ENCODE measurements at places on chromosomes 1 and 21.

- no peak for DNase-seq
Observed at GRCh38 chr1:26994020-26994786, 711 bp downstream of the TRNP1 start.

- no peak for DNase-seq
Observed at GRCh38 chr1:199758626-199759255, 268.8 kb upstream of the NR5A2 start.

- DNase-seq = no peak
Observed at GRCh38 chr1:96309783-96310182, 411.8 kb upstream of the PTBP2 start.

- DNase-seq = no peak
Observed at GRCh38 chr1:42157667-42158066, 4.5 kb downstream of the GUCA2B start.

DNA sequence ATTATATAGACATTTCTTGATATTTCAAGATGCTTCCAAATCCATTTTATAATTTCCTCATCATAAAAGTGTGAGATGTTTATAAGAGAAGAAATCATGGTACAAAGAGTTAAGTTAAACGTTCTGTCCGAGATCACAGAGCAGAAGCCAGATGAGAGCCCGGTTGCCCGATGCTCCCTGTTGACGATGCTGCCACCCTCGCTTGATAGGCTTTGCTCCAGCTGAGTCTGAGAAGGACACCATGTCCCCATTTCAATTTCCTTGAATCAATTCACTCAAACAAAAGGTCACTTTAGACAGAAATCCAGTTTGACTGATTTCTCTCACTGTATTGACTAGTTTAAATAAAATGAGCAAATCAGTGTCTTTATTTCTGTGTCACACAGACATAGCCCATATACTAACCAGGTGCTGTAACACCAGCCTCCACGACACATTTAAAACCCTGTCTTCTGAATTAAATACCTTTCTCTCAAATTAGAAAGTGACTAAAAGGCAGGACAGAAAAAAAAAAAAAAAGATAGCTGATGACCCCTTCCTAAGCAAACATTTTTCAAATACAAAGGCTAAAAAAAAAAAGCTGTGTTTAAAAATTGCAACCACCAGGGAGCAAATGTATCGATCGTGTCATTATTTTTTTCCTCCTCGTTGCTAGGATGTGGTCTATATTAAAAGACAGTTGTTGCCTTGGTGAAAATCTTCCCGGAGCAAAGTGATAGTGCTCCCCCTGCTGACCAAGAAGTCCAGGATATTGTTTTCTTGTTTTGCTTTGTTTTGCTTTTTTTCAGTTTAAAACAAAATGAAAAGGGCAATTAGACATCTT is 35.2 kb downstream of the DNASE2B start:
- peak; percentile 57 for DNase-seq

DNA sequence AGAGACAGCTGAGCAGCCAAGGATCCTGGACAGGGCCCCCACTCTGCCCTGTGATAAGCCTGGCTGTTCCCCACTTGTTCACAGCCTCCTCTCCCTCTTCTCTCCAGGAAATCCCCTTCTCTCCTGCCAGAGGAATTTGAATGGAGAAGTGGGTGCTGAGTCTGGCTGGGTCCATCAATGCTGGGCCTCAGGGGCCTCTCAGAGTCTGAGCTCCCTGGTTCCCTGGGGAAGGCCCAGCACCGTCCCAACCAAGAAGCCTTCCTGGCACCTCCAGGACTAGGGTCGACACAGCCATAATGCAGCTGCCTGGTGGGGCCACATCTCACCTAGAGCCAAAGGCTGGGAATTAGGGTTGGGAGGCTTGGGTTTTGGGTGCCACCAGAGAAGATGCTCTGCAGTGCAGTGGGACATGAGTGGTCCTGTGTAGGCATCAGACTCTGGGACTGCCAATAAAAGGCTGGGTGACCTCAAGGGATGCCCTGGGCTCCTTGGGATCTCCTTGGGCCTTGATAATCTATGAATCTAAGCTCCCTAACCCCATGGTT is 2.5 kb downstream of the MYBPH start:
- no peak for DNase-seq

DNA sequence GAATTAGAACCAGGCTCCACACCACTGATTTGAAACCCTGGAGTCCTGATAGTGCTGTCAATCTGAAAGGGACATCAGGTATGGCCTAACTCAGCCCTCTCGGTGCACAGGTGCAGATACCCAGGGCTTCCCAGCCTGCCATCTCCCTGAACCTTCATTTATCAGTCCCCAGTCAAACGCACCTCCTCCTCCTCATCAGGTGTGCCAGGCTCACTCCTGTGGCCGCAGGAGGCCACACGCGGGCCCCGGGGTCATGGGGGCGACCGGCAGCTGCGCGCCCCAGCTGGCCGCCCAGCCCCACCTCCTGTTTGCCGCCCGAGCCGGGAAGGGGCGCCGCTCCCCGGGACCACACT is 572 bp downstream of the FUCA1 start:
- no peak for DNase-seq

- DNase-seq = peak; percentile 46
Observed at GRCh38 chr1:152517237-152517811, 3.0 kb downstream of the CRCT1 start.

DNA sequence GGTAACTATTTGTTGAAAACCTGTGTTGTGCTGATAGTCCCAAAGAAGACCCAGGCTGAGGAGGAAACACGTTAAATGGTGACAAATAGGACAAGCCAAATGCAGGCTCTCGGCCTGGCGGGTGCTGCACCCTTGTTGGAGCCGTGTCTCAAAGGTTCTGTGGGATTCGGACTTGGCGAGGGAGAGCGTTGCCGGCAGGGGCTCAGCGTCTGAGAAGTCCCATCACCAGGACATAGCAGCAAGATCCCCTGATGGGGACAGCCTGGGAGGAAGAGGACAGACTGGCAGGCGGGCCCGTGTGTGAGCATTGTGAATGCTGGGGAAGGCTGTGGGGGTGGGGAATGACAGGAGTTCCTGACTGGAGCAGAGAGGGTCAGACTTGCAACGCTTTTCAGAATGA is 142.5 kb downstream of the PGBD5 start:
- DNase-seq = no peak

DNA sequence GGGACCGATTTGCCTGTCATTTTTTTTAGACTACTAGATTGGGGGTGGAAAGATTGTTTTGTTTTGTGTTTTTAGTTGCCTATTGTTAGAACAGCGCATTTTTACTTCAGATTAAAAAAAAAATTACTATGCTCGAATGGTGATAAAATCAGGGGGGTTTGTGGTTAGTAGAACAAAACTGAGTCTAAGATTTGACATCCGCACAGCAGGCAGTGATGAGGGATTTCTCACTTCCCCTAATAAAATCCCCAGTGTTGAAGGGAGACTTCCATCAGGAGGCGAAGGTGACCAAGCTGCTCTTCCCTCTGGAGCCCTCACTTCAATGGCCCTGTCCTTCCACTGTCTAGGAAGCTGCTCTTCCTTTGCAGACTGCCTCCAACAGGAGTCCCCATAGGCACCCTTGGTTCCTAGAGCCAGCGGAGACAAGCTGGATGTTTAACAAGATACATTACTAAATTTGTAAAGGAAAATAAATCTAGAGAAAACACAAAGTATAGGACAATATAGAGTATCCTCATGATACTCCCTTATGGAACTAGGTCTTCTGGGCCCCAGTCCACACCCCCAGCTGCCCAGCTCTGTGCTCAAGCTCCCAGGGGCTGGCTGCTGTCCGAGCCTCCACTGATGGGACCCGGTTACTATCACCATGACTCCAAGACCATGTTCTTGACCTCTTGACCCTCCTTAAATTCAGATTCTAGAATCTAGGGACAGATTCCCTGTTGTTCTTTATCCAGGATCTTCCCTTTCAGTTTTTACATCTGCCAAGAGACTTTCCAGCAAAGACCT is 31.0 kb downstream of the TENT5C start:
- no peak for DNase-seq

DNA sequence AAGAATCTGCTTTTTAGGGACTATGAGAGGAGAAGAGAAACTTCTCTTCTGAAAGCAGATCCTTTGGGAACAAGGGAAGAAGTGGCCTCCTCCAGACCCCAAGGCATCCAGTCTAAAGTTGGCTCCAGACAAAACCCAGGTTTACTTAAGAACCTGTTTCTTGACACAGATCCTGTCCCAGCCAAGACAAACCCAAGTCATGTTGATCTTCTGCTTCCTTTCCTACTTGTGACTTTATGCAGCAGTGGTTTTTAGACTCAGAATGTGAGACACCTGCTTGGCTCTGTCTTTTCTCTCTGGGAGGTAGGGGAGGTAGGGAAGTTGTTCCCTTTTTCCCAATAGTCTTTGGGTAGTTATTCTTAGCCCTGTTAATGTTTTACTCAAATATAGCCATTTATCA is 38.3 kb downstream of the ELAPOR1 start:
- no peak for DNase-seq

GRCh38 chr1:7967651-7968050 is 6.1 kb downstream of the PARK7 start:
- no peak for DNase-seq

DNA sequence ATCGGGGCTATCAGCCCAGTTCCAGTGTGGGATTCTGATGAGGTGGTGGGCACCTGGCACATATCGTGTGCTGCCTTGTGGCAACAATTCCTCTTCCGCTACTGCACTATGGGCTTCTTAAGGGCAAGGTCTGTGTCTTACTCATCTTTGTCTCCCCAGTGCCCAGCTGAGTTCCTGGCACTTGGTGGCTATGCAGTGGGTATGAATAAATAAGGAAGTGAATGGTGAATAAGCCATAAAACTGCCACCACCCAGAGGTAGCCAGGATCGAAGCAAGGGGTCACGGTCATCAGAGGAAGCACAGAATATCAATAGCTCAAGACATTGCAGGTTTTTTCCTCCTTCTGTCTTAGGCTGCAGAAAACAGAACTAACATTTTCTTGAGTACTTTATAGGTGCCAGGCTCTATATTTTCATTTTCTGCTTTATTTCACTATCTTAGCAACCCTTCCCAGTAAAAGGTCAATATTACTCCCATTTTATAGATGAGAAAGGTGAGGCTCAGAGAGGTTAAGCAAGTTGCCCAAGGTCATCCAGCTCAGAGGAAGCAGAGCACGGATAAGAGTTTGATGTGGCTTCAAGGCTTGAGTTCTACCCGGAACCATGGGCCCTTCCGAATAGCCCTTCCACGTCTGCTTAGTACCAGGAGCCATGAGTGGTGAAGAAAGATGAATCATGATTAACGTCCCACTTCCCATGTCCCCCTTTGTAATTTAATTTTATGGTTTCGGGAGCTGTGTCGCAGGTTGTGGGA is 10.2 kb downstream of the C1orf94 start:
- no peak for DNase-seq

GRCh38 chr1:239315631-239316217 is 70.6 kb upstream of the CHRM3 start:
- DNase-seq = no peak

DNA sequence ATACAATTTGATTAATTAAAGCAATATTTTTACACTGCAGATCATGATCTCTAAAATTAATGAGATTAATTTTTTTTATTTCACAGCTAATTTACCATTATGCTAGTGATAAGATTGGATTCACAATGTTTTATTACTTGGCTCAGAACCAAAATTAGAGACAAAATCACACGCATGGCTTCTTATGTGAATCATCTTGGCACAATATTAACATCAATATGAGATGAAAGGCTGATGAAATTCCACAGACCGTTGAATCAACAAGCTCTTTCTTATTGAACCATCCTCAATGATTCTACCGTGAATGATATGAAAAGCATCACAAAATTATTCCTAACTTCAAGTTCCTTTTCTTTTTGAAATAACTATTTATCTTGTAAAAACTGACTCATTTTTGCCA is 544.9 kb downstream of the KCNT2 start:
- peak; percentile 31 for DNase-seq

- DNase-seq = no peak
Observed at GRCh38 chr1:88399690-88400089, 284.4 kb upstream of the PKN2 start.

DNA sequence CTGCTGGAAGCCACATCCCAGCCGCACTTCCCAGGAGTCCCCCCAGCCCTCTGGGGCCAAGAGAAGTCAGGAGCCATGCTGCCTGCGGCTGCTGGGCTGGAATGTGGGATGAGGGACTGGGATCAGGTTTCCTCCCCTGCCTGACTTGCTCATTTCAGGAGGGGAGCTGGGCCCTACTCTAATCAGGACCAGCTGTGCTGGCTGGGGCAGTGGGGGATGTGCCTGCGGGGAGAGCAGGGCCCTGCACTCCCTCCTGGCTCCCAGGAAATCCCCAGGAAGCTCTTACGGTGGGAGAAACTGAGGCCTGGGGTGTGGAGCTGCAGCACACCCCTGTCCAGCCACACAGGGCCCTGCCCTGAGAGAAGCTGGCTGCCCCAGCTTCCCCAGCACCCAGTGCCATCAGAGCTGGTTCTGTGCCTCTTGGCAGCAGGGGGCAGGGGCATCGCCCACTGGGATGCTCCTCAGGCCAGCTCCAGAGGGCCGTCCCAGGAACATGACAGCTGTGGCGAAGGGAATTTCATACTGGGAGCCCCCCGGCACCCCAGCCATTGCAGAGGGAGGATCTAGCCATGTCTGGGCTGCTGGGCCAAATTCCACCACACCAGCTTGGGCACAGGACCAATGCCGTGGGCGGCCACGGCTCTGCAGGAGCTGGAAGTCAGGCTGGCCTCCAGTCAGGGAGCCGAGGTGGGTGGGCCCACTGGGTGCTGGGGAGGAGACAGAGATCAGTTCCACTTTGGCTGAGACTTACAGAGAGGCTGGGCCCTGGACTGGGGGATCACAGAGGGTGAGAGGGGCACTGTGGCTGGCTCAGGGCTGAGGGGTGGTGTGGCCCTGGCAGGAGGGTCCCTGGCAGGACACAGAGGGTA is 21.3 kb upstream of the PRSS38 start:
- peak; percentile 26 for DNase-seq

GRCh38 chr21:39386194-39386593 is 37.3 kb upstream of the HMGN1 start:
- DNase-seq = no peak

Measured in HS-27A (cell line).